ENCODE measurements at places on chromosomes 12 and 14.

DNA sequence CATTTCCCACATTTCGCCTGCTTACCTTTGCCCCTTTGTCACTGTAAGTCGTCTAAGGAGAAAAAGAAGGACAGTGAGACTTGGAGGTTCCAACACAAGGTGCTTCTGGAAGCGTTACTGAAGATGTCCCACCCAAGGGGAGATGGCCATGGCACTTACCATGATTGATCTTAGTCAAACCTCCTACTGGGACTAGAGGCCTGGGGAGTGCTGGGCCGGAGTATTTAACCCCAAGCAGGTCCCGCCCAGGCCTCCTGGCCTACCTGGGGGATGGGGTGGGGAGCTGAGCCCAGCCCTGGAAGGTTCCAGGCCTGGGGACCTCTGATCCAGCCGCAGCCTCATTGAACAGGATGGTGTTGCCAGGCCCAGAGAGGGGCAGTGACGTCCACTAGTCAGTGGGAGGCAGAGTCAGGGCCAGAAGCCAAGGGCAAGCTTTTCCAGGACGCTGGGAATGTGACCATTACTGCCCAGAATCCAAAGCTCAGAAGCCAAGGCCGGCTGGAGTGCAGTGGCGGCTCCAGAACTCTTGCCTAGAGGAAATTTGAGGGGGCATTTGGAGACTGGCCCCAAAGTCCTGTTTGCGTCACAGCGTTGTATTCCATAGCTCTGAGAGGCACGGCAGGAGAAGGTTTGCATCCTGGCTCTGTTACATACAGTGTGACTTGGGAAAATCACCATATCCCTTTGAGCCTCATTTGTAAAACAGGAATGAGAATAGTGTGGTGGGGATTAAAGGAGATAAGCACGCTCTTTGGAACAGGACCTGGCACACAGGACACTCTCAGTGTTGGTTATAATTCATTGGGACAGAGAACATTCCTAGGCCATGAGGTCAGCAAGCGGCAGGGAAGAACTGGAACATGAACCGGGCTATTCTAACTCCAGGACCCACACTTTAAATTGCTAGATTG is at the start of gene HPD:
Gene HPD (minus strand): TSS at position 198 of the 911 bp plus-strand sequence. CDS start 36 bp downstream, at position 162.
- DNase-seq, result no peak

DNA sequence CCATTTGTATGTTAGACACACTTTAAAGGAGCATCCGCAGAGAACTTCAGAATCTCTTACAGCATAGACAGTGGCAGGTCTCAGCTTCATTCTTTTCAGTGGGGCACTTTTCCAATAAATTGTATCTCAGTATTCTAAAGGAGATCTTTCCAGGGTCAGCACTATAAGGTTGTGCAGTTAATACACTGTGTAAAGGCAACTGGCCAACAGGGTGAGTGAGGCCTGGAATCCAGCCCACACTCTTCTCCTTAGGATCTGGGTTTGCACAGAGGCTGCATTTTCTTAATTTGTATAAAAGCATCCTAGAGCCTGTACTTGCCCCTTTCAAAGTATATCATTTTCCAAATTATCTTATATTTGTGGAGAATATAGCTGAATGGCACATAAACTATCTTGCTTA is 94.2 kb downstream of the MYF5 start:
- DNase-seq, result no peak

- no peak for DNase-seq
Observed at GRCh38 chr12:107749083-107749482, 11.9 kb downstream of the PRDM4 start.

DNA sequence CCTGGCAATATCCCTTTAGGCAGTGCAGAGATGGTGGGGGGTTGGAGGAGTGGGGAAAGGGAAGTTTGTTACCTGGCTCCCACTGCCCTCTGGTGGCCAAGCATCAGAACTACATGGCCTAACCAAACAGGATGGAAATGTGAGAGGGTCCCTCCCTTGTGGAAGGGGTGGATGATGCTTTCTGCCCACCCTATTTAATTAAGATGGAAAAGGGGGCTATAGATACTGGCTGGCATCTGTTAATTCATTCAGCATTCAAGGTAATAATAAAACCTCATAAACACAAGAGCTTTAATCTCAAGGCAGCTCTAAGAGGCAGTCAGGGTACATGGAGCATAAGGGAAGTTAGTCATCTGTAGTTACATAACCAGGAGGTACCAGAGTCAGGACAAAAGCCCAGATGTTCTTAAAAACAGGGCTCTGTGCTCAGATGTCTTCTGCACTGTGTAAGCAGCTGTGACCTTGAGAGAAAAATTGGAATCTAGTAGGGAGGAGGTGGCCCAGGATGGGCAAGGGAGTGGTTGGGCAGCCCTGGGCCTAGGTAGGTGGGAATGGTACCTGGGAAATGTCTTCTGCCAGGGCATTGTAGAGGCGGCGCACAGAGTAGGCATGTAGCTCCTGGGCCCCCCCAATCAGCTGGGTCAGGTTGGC is 4.6 kb downstream of the AP1G2 start:
- DNase-seq, result peak; percentile 75

GRCh38 chr14:91375720-91376452 is 41.7 kb downstream of the CCDC88C start:
- no peak for DNase-seq

DNA sequence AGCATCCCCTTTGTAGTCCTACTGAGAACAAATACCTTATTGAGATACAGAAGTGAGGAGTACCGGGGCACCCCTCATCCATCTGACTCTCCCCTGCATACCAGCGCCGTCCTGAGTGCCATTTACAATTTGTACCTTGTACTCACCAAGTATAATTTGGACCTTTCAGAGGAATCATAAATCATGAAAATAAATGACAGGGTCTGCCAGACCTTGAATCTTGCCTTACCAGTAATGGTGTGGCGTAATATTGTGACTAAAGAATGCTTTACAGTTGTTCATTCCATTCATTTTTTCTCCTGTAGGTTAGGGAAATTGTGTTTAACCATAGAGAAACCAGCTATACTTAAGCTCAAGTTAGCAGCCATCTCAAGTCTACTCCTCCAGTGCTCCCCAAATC is 243.7 kb upstream of the RGS6 start:
- no peak for DNase-seq

DNA sequence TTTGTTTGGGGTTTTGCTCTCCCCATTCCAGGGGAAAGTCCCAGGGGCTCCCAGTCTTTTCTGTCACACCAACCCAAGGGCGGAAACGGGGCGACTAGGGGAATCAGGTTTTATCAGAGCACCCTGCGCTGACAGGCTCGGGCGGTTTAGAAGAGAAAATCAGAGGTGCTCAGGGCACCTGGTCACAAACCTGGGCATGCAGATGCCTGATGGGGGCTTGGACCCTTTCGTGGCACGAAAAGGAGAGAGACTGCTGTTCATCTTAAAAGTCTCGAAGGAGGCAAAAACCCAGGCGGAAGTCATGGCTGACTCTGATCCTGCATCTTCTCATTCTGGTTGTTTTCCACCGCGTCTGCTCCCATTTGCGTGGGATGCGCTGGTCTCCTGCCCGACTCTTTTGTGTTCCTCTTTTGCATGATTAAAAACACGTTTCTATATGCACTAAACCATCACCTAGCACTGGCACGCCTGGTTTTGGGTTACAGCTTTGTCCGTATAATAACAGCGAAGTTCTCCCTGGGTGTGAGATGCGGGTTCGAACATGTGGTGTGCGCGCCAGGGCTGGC is 13.2 kb downstream of the OTX2 start:
- no peak for DNase-seq

- DNase-seq, result no peak
Observed at GRCh38 chr12:98955284-98955683, 310.2 kb downstream of the APAF1 start.

GRCh38 chr14:21768116-21768874 is 94.7 kb upstream of the OR4E1 start:
- peak; percentile 57 for DNase-seq

DNA sequence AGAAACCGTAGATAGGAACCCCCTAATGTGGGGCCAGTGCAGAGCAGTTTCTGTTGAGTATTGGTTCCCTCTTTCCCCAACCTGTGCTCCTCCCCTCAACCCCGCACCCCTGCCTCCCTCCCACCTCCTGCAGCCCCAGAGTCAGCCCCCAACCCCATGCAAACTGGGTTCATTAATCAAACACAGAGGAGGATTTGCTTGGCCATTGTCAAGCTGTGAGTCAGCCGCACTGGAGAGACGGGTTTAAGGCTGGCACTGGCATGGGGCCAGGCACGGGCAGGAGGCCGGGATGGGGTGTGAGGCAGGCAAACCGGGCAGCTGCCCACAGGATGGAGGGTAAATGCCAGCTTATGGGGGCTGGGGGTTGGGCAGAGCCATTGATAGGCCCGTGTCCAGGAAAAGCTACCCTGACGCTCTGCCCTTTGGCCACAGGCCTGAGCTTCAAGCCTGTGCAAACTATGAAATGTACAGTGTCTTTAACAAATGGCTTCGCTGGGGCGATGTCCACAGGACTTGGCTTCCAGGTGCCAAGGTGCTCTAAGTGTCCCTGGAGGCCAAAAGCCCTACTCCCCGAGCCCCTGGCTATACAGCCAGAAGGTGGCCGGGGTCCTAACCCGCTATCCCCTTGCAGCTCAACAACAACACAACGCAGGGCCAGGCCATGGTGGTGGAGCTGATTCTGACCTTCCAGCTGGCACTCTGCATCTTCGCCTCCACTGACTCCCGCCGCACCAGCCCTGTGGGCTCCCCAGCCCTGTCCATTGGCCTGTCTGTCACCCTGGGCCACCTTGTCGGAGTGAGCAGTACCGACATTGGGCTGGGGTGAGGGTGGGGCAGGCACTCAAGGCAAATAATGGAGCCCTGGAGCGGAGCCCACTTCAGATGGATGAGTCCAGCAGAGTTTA is 1.4 kb downstream of the AQP5 start:
- no peak for DNase-seq

- no peak for DNase-seq
Observed at GRCh38 chr12:66942741-66943465, 264.0 kb upstream of the GRIP1 start.

- DNase-seq, result no peak
Observed at GRCh38 chr12:108538146-108538545, 22.8 kb downstream of the SART3 start.

GRCh38 chr12:121581686-121582429 is 1.0 kb upstream of the KDM2B start:
- DNase-seq, result peak; percentile 30

DNA sequence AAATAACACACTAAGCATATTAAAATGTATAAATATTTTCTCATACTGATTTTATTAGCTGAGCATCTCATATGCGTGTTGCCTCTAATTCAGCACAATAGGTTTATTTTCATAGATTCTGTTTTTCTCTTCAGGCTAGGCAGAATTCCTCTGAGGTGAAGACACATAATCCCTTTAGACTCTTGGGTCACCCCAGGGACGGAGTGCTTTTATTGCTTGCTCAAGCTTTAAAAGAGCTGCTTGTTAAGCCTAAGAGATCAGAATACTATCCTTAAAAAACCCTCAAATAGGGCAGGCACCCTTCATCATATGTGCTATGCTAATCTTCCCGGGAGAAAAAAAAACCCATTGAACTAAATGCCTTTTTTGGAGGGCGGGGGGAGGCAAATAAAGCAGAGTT is 390.1 kb downstream of the KCNH5 start:
- DNase-seq, result no peak

GRCh38 chr14:41609704-41610183 is 3.1 kb downstream of the LRFN5 start:
- no peak for DNase-seq

GRCh38 chr14:100165831-100166440 is 6.5 kb upstream of the DEGS2 start:
- DNase-seq, result no peak

DNA sequence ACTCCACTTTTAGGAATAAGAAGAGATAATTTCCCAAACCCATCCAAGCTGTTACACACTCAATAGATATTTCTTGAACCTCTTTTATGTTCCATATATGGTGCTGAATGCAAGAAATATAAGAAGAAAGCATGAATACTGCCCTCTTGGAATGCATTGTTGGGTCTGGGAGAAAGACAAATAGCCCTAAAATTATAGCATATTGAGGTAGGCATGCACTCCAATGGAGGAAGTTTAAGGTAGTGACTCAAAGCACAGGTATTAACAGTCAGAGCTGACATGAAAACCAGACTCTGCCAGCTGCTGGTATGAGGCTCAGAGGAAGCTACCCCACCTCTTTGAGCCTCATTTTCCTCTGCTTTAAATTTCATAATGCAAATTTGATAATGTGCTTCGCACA is 261.3 kb upstream of the NOS1 start:
- no peak for DNase-seq

DNA sequence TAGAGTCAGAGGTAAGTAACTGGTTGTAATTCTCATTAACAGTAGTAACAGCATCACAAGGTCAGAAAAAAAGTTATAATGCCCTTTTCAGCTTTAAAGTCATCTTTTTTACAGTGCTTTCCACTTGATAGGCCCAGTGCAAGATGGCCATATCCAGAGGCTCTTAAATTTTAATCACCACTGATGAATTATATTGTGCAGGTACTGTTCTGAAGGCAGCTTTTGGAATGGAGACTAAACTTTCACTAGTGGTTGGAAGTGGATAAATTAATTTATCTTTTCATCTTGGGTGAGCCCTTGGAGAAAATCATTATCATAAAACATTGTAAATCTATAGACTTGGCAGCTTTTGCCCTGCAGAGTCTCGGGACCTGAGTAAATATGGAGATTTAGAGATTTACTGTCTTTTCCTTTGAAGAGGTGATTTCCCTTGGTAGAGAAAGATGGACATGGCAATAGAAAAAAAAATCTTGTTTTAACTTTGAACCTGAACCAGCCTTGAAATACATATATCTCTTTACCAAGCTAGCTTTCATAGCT is 969.1 kb upstream of the NOVA1 start:
- DNase-seq, result no peak

- no peak for DNase-seq
Observed at GRCh38 chr14:42045383-42045782, 438.7 kb downstream of the LRFN5 start.

DNA sequence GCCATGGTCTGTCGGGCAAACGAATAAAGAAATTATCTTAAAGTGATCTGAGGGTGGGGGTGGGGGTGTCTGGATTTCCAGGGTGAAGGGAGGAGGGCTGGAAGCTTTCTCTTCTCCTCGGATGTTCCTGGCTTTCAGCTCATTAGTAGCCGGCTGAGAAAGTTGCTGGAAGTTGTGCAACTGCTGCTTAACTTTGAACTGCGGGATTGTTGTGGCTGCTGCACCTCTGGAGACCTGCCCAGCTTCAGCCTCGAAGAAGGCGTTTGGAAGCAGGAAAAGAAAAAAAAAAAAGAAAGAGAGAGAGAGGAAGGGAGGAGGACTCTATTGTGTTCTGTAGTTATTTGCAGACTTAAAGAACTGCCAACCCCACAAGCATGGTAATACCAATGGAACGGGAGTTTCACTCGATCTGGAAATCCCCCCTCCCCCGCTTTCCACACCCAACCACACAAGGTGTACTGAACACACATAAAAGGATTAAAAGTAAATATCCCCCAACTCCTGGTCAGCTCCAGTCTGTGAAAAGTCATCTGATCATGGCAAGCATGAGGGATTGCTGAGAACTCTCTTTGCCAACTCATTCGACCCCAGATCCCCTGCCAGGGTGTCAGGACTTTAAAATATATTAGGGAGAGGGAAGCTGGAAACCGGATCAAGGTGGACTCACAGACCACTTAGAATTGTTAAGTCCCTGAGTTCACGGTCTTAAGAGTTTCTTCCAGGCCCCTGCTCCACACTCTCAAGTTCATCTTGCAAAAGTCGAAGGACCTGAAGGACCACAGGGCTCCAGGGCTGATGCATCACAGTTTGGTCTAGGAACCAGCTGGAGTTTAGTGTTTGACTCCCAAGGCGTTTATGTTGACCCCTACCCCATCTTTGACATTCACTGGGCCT is at the start of gene RASSF9:
Gene RASSF9 (minus strand): TSS at position 213 of the 894 bp plus-strand sequence. CDS start 208 bp downstream, at position 5.
- no peak for DNase-seq

GRCh38 chr12:94534774-94535509 is 75.3 kb upstream of the CEP83 start:
- DNase-seq, result no peak

- DNase-seq, result no peak
Observed at GRCh38 chr12:3047961-3048360, 29.2 kb upstream of the TSPAN9 start.
